NCI-H1436 treated with DMSO at 0.1 percent for 48 hours (cell line): ENCODE measurements at places on chromosomes 3 and 15.

- DNase-seq = no peak
These were observed 72.7 kb downstream of the NUP210 start for GRCh38 chr3:13347390-13347950.

GRCh38 chr3:115388166-115388565 lies 235.1 kb upstream of the GAP43 start:
- no peak for DNase-seq

GRCh38 chr3:130506031-130506430 lies 10.9 kb upstream of the COL6A6 start:
- DNase-seq = no peak

DNA sequence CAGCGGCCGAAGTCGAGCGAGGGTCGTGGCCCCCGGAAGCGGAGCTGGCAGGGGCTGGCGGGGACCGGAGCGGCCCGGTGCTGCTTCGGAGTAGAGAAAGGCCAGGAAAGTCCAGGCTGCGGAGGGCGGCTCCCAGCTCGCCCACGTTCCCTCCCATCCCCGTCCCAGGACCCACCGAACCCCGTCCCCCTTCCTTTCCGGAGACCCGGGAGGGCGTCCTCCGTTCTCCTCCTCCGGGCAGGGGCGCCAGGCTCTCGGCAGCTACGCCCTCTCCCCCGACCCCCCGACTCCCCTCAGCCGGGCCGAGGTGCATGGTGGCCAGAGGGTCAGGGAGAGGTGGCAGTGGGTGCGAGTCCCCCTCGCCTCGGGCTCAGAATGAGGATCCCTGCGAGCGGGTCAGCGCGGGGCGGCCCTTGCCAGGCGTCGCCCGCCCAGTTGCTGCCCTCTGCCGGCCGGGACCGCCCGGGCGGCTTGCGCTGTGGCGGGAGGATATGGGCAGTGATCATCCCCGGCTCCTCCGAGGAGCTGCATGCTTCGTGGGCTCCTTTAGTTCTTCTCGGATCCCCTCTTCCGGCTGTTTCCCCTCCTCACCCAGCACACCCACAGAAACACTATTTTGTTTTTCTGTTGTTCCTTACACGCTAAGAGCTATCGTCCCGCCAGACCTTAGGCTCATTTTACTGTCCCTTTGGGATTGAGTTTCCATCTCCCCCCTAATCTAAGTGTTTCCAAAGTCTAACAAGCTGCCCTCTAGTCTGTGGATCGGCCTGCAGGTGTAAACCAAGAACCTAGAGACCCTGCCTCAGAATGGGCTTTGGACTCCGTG lies 744 bp upstream of the ALDH1A2 start:
- DNase-seq = no peak

DNA sequence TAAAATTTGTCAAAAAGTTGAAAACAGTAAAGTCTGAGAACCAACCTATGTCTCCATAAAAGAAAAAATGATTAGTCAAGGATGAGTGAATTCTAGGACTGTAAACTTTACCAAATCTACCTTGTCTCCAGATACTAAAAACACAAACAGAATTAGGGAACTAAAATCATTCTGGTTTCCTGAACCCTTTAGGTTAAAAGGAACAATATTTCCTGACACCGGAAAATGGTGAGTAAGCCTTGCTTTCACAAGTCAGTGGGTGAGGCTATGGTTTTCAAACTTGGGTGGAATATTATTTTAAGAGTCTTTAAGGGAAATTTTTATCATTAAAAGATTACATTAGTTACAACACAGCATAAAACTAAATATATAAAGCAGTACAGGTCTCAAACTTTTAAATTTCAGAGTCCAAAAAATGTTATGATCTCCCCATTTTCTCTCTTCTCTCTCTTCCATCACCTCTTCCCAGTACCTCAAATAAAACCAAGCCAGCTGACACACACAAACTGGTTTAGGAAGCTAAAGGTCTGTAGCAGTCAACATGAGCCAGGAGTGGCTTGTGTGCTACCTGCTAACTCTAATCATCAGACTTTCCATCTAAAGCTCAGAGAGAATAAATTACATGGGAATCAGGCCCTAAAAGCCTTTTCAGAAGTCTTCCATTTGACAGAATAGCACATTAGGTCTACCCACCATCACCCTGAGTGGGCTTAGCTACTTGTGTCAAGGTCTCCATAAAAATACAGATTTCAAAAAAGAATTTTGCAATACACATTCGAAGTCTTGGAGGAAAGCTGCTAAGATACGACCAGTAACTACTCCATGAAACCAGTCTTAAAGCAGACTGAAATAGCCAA lies 2.2 kb downstream of the SLC12A6 start:
- no peak for DNase-seq
